Astrocyte (in vitro differentiated cells and primary cell): ENCODE measurements at places on chromosomes 5 and 9. TPM values are rescaled to one million over a fixed set of nuclear protein-coding genes. Genes with fewer than 3 reads are reported as not detected.

GRCh38 chr9:36036253-36036779, 397 bp upstream of the RECK start:
- DNase-seq: no peak

- DNase-seq: peak; percentile 5
These were observed 534 bp downstream of the SRFBP1 start for GRCh38 chr5:121962347-121962670.

- DNase-seq: no peak
These were observed 309.3 kb downstream of the CHSY3 start for GRCh38 chr5:130213607-130214006.

Gene EXOSC3
- 24.6 and 30.7 TPM in 2 replicates for total RNA-seq

DNA sequence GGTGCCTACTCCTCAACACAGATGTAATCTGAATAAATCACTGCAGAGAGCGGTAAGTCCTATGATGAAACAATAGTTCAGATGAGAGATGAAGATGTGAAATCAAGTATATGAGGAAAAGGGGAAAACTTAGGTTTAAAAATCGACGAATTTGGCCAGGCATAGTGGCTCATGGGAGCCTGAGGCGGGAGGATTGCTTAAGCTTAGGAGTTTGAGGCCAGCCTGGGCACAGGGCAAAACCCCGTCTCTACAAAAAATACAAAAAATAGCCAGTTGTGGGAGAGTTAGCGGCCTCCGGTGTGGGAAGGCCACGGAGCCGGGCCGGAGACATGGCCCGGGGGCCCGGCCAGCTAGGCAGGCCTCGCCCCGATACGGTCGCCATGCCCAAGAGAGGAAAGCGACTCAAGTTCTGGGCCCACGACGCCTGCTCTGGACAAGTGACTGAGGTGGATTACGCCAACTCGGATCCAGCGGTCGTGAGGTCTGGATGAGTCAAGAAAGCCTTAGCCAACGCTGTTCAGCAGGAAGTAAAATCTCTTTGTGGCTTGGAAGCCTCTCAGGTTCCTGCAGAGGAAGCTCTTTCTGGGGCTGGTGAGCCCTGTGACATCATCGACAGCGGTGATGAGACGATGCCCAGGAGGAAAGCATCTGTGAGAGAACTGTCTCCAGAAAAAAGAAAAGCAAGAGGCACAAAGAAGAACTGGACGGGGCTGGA, 62.8 kb upstream of the SUB1 start:
- DNase-seq: peak; percentile 94

GRCh38 chr9:117516676-117517632, 102.1 kb upstream of the ASTN2 start:
- DNase-seq: no peak

Gene CCNI2
- 0.16 and 0.24 TPM in 2 replicates for total RNA-seq

Gene ZBTB26
- 6.2 and 6.5 TPM in 2 replicates for total RNA-seq
